Sigmoid colon (tissue), 7 donors: ENCODE measurements at places on chromosomes 6 and 20. TPM values are rescaled to one million over a fixed set of nuclear protein-coding genes. Genes with fewer than 3 reads are reported as not detected.

APOM gene
- not detected for total RNA-seq

UBE2V1 gene
- 117 TPM for total RNA-seq

HCK gene
- 28.0 TPM for total RNA-seq

GRCh38 chr20:53445321-53445731, 148.3 kb downstream of the ZNF217 start:
- DNase-seq: no peak

DNA sequence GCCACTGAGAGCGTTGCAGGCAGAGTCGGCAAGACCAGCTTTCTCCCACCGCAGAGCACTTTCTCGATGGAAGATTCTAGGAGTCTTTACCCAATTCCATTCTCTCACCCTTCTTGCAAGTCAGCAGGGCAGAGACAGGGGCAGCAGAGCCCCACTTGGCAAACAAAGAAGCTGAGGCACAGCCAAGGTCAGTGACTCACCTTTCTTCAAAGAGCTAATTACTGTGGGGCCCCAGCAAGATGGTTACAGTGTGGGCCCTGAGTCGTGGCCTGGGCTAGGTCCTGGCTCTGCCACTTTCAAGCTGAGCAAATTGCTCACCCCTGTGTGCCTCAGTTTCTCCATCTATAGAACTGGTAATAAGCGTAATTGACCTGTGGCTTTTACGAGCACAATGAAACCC, 277.0 kb downstream of the PREX1 start:
- DNase-seq: no peak
